Left hindlimb (tissue), 1 donor: ENCODE measurements at places on chromosomes 1 and 21.
A peak's percentile ranks its signal among the peaks of the same experiment; 100 is the strongest.

- no peak for DNase-seq
Measured at GRCh38 chr1:87683196-87683956, 354.7 kb downstream of the LMO4 start.

GRCh38 chr1:44829506-44830384 is 13.3 kb downstream of the PTCH2 start:
- DNase-seq = no peak

DNA sequence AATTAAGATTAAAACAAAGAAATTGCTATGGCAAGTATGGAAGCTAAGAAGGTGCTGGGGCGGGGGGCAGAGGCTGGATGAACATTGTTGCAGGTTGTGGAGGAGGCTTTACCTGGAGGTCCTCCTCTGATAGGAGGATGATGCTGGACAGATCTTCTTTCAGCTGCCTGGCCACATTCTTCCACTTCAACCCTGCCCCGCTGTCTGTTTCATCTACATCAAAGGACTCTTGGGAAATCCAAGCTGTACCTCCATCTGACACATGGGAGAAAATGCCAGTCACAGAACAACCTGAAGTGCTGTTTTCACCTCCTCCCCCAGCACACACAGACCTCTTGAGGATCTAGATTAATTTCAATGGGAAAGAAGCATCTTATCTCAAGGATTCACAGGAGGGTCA is 5.3 kb downstream of the DFFA start:
- DNase-seq = no peak

DNA sequence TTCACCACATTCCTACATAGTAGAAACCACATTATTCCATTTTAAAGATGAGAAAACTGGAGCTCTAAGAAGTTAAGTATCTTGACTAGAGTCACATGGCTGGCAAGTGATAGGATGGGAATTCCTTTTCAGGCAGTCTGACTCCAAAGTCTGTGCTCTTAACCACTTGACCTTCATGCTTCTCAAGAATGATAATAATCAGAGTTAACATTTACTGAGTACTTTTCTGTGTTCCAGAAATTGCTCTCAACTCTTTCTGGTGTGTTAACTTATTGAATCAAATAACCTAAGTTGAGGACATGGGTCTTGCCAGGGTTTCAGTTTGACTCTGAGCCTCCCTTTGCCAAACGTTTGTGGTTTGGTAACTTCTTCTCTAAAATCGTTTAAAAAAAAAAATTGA is 169.4 kb downstream of the RASAL2 start:
- no peak for DNase-seq

DNA sequence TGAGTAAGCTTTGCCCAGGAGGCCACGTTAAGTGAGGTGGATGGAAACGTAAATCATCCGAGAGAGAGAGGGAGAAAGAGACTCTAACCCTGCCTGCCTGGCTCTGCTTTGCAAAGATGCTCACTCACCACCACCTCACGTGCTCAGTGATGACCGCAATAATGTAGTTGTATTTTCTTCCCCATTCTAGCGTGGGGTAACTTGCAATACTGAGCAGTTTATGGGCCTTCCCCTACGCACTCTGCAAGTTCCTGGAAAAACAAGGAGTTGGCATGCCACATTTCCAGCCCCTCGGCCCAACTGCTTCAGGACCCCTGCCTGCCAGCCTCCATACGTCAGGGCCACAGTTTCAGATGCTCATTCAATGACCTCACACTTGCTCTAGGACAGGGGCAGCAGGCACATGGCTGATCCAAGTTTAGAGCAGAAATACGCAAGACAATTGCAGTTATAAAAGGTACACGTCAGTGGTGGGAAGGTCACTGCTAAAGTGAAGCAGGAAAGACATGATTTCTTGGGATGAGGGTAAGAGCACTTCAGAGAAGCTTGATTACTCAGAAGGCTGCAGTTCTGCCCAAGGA is 112.5 kb upstream of the RAB4A start:
- no peak for DNase-seq

DNA sequence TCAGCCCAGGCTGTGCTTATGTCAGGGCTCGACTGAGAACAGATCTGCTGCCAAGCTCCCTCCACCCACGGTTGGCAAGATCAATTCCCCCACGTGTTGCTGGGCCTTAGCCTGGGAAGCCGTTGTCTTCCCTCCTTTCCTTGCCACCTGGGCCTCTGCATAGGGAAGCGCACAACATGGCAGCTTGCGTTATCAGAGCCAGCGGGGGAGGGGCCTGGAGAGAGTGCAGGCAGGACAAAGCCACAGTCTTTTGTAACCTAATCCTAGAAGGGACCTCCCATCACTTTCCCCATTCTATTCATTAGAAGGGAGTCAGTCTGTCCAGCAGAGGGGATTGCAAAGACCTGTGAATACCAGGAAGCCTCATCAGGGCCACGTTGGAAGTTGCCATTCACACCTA is 17.0 kb upstream of the IGSF21 start:
- DNase-seq = no peak

- DNase-seq = no peak
Measured at GRCh38 chr1:245804696-245805095, 649.9 kb downstream of the KIF26B start.

DNA sequence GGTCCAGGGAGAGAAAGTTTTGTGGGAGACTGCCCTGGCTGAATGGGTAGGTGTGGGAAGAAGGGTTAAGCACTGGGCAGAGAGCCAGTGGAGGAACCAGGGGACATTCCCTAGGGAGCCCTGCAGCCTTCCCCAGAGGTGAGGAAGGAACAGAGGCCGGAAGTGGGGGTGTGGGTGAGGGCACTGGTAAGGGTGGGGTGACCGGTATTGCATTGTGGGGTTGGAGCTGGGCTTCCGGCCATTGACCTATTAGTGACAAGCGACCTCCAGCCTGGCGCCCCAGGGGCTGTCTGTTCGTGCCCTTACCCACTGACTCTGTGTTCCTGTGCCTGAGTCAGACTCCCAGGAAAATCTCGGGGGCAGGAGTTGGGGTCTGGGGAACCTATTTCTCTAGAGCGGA is 3.5 kb upstream of the TSPAN1 start:
- no peak for DNase-seq

GRCh38 chr1:60130703-60131102 is 57.1 kb upstream of the C1orf87 start:
- no peak for DNase-seq

GRCh38 chr1:174999216-174999935 is 371 bp upstream of the CACYBP start:
- peak; percentile 99 for DNase-seq

DNA sequence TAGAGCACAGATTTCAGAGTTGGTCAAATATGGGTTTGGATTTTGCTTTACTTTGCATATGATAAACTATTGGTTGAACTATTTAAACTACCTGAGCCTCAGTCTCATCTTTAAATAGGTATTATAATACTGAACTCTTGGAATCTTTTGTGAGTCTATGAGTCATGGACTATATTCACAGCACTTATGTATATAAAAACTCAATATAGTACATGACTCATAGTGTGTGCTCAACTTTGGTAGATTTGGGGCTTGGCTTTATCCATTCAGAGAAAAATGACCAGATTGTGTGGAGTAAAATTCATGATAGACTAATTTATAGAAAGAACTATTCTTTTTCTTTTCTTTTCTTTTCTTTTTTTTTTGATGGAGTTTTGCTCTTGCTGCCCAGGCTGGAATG is 28.7 kb downstream of the FCRL3 start:
- DNase-seq = no peak

DNA sequence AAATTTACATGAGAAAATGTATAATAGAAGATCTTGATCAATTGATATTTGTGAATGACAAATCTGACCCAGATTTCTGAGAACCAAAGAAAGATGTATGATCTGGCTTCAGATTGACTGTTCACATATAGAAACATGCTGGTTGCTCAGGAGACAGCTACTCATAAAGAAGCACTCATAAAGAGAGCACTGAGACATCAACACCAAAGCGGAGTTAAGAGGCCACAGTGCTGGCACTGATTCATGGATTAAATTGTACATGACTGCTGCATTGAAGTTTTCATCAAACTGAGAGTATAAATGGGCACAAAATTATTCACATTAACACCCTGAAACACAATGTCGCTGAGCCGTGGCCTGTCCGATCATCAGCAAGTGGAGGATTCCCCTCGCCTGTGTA is 46.2 kb downstream of the SH3GLB1 start:
- no peak for DNase-seq

DNA sequence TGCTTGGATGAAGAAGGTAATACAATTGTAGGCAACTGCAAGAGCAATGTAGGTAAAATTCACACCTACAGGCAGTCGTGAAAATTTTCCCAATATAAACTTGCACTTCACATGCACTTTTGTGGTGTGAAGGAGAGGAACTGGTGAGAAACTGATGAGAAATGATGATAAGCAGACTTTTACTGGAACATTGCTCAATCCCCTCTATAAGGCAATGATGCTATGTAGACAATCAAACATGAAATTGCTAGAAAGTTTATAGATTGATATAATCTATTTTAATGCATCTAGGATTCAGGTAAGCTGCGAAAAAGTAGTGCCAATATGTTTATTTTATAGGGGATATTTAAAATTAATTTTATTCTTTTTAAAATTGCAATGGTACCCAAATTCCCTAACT is 802.2 kb downstream of the KCNT2 start:
- DNase-seq = no peak

GRCh38 chr1:245888809-245889208 is 618.3 kb downstream of the SMYD3 start:
- DNase-seq = no peak

DNA sequence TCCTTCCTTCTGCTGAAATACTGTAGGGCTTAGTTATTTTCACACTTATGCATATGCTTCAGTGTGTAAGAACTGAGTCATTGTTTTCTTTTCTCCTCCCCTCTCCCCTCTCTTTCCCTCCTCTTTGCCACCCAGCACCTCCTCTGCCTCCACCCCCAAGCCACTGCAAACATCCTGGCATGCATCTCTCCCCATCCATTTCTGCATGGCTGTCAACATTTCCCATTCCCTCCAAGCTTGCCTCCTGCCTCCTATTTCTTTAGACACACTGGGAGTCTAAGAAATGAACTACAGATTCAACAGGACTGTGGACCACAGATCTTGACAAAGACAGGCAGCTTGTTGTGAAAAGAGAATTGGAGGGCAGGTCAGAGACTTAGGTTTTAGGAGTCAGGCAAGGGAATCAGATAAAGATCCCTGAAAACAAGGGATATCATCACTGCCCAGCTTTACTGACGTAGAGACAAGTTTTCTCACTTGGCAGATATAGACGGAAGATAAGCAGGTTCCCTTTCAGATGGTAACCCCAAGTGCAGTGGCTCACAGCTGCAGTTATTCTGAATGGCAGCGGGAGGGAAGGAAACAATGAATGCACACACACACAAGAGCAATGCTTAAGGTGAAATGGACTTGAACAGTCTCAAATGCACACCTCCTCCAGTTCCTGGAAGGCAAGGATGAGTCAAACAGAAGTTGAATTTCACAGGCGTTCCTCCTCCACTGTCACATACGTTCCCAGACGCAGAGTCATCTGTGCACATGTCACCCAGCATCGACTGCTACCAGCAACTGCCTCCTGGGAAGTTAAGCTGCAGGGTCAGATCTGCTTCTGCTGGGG is 56.1 kb downstream of the HIVEP3 start:
- DNase-seq = no peak

GRCh38 chr1:158203693-158204457 is 23.2 kb downstream of the CD1D start:
- no peak for DNase-seq

- DNase-seq = no peak
Measured at GRCh38 chr1:202049129-202049528, 38.7 kb downstream of the ELF3 start.

GRCh38 chr1:84347932-84348555 is 46.5 kb downstream of the SAMD13 start:
- DNase-seq = no peak

GRCh38 chr1:112688781-112689193 is 14.3 kb downstream of the MOV10 start:
- peak; percentile 58 for DNase-seq

GRCh38 chr1:225812488-225813213 is 2.7 kb downstream of the EPHX1 start:
- no peak for DNase-seq

GRCh38 chr1:45802343-45803298 is 791 bp upstream of the MAST2 start:
- peak; percentile 86 for DNase-seq

DNA sequence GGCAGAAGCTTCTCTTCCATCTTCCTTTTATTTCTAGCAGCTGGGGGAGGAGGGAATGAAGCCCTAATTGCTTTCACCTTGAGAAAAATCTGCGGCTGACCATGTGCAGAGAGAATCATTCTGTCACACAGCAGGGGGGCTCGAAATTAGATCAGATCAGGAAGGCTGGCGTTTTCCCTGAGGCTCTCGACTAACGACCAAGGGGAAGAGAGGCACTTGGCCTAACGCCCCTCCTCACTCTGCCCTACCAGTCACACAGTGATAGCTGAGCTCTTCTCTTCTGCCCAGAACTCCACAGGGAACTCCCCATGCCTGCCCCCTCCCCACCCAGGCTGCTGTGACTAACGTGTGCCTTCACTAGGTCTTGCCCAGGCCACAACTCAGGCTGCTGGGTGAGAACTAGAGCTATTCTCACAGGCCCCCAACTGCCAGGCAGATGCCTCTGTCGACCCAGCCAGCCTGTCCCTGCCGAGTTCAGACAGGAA is 26.5 kb upstream of the KHDRBS1 start:
- DNase-seq = no peak

DNA sequence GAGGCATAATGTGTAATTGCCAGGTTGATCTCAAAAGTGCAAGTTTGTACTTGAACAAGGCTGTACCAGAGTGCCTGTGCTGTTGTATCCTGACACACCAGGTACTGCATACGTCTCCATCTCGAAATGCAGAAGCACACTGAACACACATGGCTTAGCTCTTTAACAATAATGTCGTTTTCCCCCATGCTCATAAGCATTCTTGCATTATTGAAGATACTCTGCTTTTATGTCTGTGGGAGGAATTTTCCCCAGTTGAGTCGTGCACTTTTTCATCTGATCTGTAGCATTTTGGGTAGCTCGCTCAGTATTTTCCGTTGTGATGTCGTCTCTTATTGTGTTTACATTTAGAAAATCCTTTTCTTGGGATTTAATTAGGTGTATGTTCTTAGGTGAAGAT is 98.7 kb downstream of the PCBP3 start:
- no peak for DNase-seq

DNA sequence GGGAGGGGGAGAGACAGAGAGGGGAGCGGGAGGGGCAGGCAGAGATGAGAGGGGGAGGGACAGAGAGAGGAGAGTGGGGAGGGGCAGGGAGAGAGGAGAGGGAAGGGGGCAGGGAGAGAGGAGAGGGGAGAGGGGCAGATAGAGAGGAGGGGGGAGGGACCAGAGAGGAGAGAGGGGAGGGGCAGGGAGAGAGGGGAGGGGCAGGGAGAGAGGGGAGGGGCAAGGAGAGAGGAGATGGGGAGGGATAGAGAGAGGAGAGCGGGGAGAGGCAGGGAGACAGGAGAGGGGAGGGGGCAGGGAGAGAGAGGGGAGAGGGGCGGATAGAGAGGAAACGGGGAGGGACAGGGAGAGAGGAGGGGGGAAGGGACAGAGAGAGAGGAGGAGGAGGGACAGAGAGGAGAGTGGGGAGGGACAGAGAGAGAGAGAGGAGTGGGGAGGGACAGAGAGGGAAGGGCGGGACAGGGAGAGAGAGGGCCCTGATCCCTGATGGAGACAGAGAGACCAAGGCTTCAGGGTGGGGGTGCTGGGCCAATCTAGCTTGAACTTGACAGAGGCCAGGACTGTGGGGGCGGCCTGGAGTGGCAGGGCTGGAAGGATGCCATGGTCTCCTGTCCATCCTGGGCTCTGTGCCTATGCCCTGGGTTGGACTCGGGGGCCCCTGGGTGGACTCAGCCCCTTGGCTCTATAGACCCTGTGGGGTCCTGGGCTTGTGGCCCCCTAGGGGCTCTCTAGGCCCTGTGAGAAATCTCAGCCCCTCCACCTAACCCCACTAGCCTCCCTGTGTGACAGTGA is 43.6 kb downstream of the DMRTB1 start:
- DNase-seq = peak; percentile 37
